ENCODE measurements at places on chromosomes 4 and X.

- DNase-seq, result no peak
These were observed 18.9 kb downstream of the FGF13 start for GRCh38 chrX:138692591-138692990.

GRCh38 chrX:115939070-115939469, 231.5 kb upstream of the AGTR2 start:
- no peak for DNase-seq

DNA sequence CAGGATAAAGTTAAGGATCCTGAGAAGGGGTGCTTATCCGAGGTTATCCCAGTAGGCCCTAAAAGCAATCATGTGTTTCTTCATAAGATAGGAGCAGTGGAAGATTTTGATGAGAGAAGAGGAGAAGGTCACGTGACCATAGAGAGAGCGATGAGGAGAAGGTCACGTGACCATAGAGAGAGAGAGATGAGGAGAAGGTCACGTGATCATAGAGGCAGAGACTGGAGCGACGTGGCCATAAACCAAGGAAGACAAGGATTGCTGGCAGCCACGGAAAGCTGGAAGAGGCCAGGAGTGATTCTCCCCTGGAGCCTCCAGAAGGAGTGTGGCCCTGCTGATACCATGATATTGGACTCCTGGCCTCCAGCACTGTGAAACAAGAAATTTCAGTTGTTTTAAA, 38.4 kb upstream of the ZNF518B start:
- DNase-seq, result no peak

GRCh38 chr4:41480896-41481311, 57.1 kb upstream of the LIMCH1 start:
- no peak for DNase-seq

GRCh38 chrX:21683941-21684340, 25.8 kb upstream of the KLHL34 start:
- peak; percentile 11 for DNase-seq

- no peak for DNase-seq
These were observed 549.2 kb upstream of the AMOT start for GRCh38 chrX:113389846-113390245.

DNA sequence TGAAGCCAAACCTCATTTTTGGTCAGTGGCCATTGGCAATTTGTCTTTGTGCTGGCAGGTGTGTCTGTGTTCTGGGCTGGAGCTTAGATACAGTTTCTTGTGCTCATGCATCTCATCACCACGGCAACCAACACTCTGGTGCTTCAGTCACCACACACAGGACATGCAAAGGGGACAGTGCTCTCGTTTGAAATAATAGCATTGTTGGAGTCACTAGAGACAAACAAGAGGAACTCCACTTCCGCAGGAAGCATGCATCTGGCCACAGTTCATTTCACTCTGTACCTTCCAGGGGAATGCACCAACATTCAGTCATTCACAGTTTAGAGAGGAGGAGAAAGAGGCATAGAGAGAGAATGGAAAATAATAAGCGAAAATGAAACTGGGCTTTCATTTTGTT, 267.4 kb downstream of the ANK2 start:
- DNase-seq, result no peak

- DNase-seq, result no peak
These were observed 32.4 kb upstream of the RBPJ start for GRCh38 chr4:26288355-26288909.

DNA sequence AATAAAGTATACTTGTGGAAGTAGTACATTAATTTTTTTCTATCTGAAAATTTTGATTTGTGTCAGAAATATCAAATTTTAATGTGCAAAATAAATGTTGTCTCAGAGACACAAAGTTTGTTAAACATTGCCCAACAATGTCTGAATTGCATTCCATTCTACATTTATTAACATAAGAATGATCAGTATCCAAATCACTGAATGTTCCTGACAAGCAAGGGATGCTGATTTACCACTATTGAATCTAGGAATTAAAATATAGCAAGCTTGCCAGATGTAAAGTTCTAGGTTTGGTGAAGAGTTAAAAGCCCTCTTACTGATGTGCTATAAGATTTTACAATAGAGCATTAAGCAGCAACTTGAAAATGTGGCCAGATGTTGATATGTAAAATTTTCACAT, 489.2 kb upstream of the CTSO start:
- DNase-seq, result no peak

- peak; percentile 21 for DNase-seq
These were observed 108.2 kb downstream of the PCDH7 start for GRCh38 chr4:30828264-30828926.

- no peak for DNase-seq
These were observed 107.3 kb downstream of the JADE1 start for GRCh38 chr4:128916832-128917231.

GRCh38 chr4:2259036-2259540, 2.8 kb downstream of the MXD4 start:
- no peak for DNase-seq

- DNase-seq, result no peak
These were observed 52.2 kb downstream of the CXorf49B start for GRCh38 chrX:71815121-71815905.

DNA sequence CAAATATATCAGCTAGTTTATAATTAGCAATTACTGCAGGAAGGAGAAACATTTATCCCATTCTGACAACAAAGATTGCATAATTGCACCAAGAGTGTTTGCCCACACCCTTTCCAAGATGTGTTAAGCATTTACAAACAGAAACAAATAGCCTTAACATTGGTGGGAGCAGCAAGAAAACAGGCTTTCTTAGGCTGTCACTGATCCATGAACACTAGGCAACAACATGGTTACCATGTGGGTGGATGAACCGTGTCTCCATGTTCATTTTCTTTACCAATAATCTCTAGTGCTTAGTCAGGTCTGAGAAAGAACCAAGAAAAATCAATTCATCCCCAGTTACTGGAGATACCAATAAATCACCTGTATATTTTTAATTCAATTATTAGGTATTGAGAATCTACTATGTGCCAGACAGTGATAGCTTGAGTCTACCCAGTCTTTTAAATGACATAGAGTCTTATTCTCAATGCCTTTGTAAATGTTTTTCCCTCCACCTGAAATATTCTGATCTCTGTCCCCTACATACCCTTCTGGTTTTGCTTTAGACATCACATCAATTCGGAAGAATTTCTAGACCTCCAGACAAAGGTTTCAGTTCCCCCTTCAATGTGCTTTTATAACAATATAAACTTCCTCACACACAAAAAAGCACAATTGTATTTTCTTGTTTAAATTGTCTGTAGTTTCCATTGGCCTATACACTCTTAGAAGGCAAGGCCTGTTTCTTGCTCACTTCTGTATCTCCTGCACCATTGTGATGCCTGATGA, 286.6 kb downstream of the PPP1R2C start:
- DNase-seq, result no peak

GRCh38 chr4:143355540-143356217, 19.0 kb downstream of the GAB1 start:
- no peak for DNase-seq

- no peak for DNase-seq
These were observed 454.9 kb downstream of the CCSER1 start for GRCh38 chr4:90582087-90582486.

DNA sequence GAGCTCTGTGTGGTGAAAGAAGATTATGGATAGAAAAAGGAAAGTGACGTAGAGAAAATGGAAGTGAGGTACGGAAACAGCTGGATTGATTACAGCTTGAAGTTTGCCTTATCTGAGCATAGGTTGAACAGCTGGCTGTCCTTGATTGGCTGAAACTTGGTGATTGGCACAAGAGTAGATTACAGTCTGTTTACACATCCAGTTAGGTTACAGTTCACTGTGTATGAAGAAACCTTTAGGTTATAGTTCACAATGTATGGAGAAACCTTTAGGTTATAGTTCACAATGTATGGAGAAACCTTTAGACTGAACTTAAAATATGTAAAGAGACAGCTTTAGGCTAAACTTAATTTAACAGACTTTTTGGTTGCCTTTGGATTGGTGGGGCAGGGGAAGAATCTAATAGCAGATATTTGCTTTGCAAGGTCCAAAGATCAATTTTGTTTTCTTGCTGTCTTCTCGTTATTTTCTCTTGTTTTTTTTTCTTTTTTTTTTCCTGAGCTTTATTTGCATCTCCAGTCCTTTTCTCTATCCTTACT, 15.6 kb upstream of the ART3 start:
- DNase-seq, result no peak

DNA sequence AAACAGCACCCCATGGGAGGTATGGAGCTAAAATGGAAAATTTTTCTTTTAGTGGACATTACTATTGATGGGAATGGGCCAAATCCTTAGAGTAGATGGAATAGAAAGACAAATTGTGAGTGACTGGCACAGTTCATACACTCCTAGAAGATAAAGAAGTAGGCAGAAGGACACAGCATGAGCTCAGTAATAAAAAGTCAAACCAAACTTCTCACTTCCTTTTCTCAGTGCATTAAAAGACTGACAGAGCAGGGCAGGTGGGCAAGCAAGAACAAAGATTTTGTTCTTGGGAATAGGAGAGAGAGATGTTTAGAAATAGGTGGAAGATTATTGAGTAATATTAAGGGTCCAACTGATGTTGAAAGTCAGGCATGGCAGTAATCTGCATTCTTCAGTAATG, 132.5 kb downstream of the ATP10D start:
- DNase-seq, result no peak

- no peak for DNase-seq
These were observed 9.7 kb downstream of the GRIPAP1 start for GRCh38 chrX:48992341-48992740.

DNA sequence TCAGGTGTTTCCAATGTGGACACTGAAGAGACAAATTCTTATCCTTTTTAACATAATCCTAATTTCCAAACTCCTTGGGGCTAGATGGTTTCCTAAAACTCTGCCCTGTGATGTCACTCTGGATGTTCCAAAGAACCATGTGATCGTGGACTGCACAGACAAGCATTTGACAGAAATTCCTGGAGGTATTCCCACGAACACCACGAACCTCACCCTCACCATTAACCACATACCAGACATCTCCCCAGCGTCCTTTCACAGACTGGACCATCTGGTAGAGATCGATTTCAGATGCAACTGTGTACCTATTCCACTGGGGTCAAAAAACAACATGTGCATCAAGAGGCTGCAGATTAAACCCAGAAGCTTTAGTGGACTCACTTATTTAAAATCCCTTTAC, 18.6 kb downstream of the TLR7 start:
- DNase-seq, result no peak

GRCh38 chr4:6582889-6583490, 8.0 kb downstream of the MAN2B2 start:
- no peak for DNase-seq

DNA sequence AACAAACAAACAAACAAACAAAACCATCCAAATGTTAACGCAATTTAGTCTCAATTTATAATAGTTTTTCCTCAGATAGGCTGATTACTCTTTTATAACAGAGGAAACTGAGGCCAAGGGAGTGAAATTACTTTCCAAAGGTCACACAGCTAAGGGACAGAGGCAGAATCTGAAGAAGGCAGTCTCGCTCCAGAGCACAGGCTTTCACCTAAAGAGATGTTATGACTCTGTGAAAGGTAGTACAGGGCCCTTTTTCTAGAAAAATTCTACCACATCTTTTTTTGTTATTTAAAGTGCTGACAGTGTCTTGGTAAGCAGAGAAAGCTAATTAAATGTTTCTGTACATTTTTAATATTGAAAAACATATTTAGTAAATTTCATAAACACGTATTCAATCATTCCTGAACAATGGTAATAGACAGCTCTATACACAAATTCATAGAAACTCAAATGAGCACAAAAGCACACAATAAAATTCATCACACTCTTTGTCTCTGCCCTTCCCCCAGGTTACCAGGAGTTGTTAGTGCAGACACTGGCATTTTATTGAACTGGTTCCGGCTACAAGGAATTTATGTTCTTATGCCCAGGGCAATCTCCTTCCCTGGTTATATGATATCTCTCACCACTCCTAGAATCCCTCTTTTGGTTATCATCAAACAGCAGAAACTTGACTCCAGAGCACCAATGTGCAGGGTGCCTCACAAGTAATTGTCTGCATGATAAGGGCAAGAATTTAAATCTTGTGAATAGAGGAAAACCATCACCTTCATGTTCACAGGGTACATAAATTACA, 7.7 kb upstream of the APBB2 start:
- DNase-seq, result no peak

Data from kidney glomerular epithelial cell (primary cell).